ENCODE measurements at places on chromosomes 2 and 18.

DNA sequence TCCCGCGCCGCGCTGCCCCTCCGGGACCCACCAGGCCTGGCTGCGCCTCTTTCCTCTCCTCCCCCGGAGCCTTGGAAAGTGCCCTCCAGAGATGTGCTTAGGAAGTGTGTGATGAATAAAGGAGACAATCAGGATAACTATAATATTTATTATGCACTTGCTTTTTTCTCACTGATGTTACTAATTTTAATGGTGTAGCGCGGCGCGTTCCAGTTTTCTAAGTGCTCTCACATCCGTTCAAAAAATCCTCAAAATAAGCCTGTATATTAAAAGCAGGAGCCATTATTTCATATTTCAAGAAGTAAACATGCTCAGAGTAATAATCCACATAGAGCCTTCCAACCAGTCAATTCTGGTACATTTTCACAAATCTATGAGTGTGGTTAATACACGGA, 941 bp upstream of the MPPE1 start:
- no peak for DNase-seq

- DNase-seq, result no peak
Observed at GRCh38 chr2:43184339-43184895, 42.0 kb downstream of the ZFP36L2 start.

- DNase-seq, result no peak
Observed at GRCh38 chr2:2810504-2810903, 479.4 kb upstream of the MYT1L start.

DNA sequence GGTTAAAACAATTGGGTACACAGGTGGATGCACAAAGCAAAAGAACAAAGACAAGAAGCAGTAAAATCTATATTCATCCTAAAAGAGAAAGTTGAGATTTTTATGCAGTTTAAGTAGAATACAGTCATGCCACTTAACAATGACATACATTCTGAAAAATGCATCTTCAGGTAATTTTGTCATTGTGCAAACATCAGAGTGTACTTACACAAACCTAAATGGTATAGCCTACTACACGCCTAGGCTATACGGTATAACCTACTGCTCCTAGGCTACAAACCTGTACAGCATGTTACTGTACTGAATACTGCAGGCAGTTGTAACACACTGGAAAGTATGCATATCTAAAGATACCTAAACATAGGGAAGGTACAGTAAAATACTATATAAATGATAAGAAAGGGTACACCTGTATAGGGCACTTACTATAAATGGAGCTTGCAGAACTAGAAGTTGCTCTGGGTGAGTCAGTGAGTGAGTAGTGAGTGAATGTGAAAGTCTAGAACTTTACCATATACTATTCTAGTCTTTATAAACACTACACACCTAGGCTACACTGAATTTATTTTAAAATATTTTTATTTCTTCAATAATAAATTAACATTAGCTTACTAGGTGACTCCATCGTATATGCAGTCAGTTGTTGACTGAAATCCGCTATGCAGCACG, 132.9 kb downstream of the BARD1 start:
- no peak for DNase-seq

- no peak for DNase-seq
Observed at GRCh38 chr18:56967035-56967434, 179.9 kb upstream of the BOD1L2 start.

DNA sequence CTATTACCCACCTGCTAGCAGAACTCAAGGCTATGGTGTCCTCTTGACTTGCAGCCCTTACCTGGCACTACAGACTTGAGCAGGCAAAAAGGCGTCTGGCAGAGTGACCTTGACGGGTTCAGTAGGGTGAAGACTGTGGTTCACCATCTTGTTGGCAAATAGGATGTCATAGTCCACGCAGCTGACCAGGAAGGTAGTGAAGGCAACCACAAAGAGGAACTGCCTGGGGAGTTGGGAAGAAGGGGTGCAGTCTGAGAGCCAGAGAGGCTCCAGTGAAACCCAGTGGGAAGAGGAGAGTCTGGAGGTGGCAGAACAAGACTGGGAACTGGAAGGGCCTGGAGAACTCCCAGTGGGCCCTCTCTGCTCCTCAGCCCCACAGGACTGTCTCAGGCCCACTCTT, 4.1 kb downstream of the ATG9A start:
- DNase-seq, result no peak
